ENCODE measurements at places on chromosomes 12 and 14.
A peak's percentile ranks its signal among the peaks of the same experiment; 100 is the strongest.

DNA sequence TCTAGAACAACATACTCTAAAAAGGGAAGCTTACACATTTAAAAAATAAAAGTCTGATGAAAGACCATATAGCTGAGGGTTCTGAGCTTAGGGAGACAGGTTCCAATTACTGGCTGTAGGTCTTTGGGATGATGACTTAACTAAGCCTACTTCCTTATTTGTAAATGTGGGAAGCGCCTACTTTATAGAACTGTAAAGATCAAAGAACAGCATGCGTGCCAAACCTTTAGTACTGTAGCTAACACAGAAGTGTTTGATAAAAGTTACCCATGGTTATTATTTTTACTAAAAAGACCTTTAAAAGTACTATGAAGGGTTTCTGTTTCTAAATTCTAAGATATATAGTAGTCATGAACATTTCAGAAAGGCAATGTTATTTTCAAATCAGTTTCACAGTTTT, 35.7 kb downstream of the STK38L start:
- DNase-seq, result no peak

GRCh38 chr12:22458298-22458937, 85.9 kb downstream of the C2CD5 start:
- DNase-seq, result peak; percentile 36

- peak; percentile 81 for DNase-seq
Observed at GRCh38 chr12:40819436-40820108, 127.3 kb downstream of the CNTN1 start.

DNA sequence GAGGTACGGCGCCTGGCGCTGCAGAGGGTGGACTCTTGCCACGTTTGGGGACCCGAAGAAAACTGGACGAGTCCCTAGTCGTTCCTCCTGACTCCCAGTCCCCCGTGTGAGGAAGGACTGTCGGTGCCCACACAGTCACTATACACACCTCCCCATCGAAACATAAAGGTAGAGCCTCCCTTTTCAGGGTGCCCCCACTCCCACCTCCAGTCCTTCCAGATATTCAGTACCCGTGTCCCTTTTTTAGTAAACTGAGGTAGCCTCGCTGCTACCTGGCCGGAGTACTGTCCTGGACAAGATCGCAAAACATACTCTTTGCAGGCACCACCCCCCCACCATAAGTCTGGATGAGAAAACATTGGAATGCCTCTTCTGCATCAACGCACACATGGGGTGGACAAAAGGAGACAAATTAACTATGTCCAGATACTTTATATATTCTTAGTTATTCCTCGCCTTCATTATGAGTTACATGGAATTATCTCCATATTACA, 610 bp upstream of the KMT2D start:
- no peak for DNase-seq

DNA sequence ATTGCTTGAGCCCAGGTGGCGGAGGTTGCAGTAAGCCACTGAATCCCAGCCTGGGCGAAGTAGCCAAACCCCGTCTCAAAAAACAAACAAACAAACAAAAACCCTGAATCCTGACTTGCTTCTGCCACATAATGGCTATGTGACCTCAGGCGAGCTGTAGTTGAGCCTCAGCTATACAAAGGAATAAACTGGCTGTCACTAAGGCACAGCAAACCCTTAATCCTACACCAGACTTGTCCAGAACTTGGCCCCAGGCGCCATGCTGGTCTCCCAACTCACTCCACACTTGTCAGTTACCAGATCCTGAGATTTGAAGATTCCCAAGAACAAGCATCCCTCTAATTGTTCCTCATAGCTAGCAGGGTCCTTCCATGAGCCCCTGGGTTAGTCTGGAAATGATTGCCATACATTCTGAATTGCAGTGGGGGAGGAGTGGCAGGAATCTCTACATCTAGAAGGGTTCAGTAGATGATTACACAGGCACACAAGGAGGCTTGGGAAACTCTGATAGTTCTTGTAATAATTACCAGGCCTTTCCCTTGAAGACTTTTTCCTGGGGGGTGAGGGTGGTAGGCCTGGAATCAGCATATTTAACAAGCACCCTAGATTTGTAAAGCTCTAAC, 9.9 kb downstream of the MAP3K12 start:
- DNase-seq, result no peak

- no peak for DNase-seq
Observed at GRCh38 chr12:76920172-76921099, 41.6 kb upstream of the CSRP2 start.

Measured in eye (tissue), 1 donor.